ENCODE measurements at places on chromosomes 4 and X.
A peak's percentile ranks its signal among the peaks of the same experiment; 100 is the strongest.

DNA sequence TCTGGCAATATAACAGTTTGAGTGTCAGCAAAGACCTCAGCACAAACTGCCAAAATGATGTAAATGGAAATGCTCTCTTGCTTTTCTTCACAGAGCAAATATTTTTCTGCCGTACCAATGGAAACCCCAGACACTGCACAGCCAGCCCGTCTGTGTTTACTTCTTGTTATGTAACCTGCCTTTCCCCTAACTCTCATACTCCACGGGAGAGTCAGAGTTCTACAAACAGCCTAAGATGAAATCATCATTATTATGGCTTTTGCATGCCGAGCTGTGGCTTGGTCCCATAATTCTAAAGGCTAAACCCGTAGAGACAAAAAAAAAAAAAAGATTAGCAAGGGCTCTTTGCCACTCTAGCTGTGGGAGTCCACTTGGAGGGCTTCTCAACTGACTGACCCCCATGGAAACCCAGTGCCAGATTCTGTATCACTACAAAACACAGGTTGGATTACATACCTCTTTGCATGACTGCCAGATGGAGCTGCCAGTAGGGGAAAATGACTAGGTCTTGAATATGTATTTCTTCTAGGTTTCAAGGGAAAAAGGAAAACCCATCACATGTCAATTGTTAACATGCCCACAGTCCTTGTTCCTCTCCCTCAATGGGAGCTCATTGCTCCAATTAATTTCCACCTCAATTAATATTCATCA lies 197.2 kb upstream of the CNKSR2 start:
- no peak for DNase-seq

DNA sequence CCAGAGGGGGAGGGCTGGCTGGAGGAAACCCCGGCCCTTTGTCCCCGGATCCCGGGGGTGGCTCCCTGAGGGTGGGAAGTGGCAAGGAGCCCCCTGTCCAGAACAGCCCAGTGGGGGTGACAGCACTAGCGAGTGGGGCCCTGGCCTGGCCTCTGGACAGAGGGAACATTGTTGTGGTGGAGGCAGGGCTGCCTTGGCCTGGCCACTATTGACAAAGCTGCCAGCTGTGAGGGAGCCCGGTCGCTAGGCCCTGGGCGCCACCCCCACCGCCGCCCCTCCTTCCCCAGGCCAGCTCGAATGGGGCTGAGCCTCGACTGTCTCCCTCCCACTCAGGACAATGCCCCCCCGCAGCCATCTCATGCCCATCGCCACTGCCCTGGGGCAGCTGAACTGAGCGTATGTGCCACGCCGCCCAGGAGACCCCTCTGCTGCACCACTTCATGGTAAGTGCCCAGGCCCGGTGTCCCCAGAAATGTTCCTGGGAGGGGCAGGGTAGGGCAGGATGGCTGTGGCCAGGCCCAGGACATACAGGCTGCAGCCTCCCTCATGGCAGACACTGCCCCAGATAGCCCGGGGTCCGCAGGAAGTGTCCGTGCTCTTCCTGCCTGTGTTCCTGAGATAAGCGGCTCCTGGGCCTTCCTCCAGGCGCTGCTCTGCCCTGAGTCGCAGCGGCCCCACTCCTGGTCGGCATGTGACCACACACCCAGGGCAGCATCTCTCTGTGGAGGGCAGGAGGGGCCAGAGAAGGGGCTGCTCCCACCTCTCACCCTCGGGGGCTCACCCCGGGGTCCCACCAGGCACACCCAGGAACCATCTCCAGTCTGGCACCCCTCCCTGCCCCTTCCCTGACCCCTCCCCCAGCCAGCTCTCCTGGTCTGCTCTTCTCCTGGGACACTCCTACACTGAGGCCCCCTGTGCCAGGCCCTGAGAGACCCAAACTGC lies 1.4 kb downstream of the PLXNB3 start:
- DNase-seq: no peak

DNA sequence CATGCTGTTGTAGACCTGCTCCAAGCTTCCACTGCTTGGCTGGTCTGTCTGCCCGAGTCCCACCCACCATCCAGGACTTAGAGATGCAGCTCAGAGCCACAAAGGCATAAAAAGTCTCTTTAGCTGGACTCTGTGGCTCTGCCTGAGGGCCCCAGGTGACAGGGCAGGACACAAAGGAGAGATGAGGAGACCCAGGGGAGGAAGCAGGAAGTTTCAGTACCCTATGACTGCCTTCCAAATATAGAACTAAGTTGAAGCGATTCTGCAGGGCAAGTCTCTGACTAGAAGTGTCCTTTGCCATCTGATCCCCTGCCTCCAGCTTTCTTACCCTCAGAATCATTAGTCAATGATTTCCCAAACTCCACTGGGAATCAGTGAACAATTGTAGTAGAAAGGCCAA lies 11.2 kb upstream of the CXCR3 start:
- DNase-seq: no peak

GRCh38 chr4:20889901-20890300 lies 189.6 kb downstream of the PACRGL start:
- DNase-seq: no peak

- DNase-seq: no peak
Observed at GRCh38 chrX:38138900-38139299, 81.8 kb downstream of the SRPX start.

GRCh38 chr4:108766058-108766457 lies 3.2 kb upstream of the ETNPPL start:
- DNase-seq: no peak

DNA sequence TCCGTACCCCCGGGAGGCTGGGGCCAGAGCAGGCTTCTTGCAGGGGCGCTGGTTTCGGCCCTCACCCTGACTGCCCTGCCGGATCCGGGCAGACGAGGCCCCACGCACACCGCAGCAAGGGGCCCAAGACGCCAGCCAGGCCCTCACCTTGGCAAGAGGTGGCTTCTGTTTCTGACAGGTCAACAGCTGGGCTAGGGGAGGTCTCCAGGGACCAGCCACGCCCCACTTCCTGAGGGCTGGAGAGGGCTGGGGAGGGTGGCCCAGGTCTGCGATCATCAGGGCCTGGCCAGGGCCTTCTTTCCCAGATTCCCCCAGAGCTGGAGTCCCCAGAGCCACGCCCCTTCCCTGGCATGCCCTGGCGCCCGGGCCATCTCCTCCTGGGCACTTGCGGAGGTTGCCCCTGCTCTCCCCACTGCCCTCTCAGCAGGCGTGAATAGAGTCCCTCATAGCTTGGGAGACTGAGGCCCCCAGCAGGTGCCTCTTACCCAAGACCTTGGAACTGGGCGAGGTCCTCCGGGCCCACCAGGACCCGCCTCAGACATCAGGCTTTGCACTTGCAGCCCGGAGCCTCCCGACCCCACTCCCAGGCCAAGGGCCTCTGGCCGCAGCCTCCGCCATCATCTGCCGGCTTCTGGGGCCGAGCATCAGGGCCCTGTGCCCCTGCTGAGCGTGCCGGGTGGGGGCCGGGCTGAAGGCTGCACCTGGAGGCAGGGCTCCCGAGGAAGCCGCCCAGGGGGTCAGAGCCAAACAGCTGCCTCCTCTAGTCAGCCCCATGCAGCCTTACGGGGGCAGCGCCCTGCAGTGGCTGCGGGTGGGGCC lies 6.3 kb upstream of the FGFR3 start:
- DNase-seq: no peak

DNA sequence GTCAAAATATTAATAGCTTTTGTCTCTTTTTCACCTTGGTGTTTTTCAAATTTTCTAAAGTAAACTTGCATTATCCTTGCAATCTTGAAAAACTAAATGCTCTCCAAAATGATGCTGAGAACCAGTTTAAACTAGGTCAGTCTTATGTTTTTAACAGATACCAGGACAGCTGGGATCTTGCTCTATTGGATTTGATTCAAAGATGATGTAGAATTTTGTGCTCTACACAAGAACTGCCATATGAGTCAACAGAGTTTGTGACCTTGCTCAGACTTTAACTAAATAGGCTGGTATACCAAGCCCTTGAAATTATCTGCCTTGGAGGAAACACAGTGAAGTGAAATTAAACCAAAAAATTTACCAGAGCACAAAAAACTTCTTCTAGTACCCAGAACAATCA lies 991.1 kb downstream of the STPG2 start:
- DNase-seq: no peak

GRCh38 chrX:133645256-133645655 lies 230.0 kb upstream of the GPC4 start:
- no peak for DNase-seq

DNA sequence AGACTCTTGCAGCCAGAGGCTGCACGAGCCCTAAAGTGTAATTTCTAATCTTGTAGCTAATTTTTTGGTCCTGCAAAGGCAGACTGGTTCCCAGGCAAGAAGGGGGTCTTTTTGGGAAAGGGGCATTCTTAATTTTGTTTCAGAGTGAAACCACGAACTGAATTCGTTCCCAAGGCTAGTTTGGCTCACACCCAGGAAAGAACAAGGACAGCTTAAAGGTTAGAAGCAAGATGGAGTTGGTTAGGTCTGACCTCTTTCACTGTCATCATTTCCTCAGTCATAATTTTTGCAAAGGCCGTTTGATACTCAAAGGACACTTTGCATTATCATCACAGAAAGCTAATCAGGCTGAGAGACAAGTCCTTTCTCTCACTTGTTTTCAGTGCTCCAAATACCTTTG lies 30.9 kb downstream of the XG start:
- no peak for DNase-seq

- DNase-seq: no peak
Observed at GRCh38 chr4:90189178-90189577, 62.0 kb downstream of the CCSER1 start.

GRCh38 chr4:3403348-3403906 lies 38.3 kb upstream of the HGFAC start:
- no peak for DNase-seq

- DNase-seq: no peak
Observed at GRCh38 chr4:22202975-22203710, 254.6 kb upstream of the KCNIP4 start.

DNA sequence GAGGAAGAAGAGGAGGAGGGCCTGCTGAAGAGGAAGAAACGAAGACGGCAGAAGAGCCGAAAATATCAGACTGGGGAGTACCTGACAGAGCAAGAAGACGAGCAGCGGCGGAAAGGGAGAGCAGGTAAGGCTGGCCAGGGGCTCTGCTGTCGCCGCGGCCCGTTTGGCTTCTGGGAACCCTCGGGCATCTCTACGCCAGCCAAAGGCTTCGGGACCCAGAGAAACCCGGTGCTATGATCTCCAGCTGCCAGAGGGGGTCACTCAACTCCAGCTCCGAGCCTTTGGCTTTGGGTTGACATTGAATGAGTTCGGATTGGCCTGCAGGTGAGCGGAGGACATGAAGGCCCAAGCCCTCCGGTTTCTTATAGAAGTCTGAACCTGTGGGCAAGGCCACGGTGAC lies 42.8 kb downstream of the BCORL1 start:
- no peak for DNase-seq

DNA sequence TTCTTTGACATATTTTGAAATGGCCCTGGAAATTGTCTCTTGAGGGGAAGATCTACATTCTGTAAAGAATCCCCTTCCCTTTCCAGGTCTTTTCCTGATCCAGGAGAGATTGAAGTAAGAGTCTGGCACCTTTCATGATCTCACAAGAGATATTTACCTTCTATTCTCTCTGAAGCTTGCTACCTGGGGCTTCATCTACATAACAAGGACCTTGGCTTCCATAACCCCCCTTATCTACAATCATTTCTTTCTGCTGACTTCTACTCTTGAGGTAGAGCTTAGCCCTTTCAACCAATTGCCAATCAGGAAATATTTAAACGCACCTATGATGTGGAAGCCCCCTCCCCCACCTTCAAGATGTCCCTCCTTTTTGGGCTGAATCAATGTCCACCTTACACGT lies 383.7 kb upstream of the MAGEB18 start:
- DNase-seq: no peak

GRCh38 chrX:13694359-13694758 lies 5.4 kb downstream of the RAB9A start:
- no peak for DNase-seq

DNA sequence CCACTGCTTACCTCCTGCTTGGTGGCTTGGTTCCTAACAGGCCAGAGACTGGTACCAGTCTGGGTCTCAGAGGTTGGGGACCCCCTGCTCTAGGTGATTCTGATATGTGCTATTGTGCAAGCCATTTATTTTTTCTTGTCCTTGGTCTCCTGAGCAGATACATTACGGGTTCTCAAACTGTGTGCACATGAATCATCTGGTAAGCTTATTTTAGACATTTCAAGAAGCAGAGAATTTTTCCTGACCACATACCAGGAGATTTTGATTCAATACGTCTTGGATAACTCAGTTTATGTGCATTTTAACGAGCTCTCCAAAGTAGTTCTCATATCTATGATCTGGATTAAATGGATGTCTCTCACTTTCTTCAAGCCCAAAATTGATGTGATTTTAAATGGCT lies 77.2 kb downstream of the FHIP1A start:
- peak; percentile 41 for DNase-seq

- no peak for DNase-seq
Observed at GRCh38 chrX:30941898-30942297, 52.8 kb upstream of the TAB3 start.

DNA sequence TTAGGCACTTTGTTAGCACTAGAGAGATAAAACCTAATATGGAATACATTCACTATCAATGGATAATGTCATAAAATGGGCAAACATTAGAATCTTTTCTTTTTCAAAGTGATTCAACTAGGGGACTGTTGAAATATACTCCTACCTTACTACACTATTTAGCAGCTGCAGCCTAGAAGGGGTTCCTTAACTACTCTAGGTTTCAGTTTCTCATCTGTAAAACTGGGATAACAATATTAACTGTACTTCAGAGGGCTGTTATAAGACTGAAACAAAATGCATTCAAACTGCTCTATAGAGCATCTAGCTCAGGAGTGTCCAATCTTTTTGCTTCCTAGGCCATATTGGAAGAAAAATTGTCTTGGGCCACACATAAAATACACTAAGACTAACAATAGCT lies 147.4 kb downstream of the CDS1 start:
- DNase-seq: no peak

DNA sequence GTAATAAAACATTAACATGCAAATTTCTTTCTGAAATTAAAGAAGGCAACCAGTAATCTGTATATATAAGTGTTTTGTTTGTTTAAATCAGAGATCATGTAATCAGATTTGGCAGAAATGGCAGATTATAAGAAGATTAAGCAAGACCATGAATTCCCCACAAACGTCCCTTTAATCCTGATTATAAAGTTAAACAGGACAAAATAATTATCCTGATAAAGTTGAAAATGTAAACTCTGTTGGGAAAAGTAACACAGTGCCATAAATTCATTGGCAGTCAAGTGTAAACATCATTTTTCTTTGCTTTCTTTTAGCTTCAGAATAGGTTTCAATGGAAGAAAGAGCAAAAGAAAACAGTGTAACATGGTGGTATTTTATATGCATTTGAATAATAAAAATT lies 256.3 kb downstream of the KCNIP4 start:
- DNase-seq: no peak

GRCh38 chr4:151801547-151802516 lies 41.0 kb upstream of the GATB start:
- DNase-seq: no peak

DNA sequence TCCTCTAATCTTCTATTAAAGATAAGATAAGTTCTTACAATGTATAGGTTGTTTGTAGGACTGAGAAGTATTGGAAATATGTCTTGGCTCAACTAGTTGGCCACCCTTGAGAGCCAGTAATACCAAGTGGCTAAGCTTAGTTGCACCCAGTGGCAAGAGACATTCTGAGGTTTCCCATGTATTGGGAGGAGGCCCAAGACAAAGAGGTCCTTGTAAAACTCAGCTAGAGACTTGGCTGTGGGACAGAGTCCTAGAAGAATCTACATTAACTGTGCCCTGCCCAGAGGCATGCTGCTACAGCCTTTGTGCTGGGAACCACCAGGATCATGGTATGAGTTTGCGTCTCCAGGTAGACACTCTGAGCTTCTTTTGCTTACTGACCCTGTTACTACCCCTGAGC lies 41.9 kb upstream of the SLC4A4 start:
- DNase-seq: no peak

Data from fibroblast of skin of left biceps (primary cell).